Spinal cord (tissue), 10 donors: ENCODE measurements at places on chromosomes 6 and 20.
A peak's percentile ranks its signal among the peaks of the same experiment; 100 is the strongest.

GRCh38 chr20:23410916-23411695 lies 10.2 kb downstream of the NAPB start:
- no peaks in the 10 kb centered on the region for H3K36me3 ChIP-seq
- no peak overlapping the region for H3K27ac ChIP-seq
- no peak overlapping the region for H3K4me3 ChIP-seq
- peak; percentile 30 for DNase-seq
- no peaks in the 10 kb centered on the region for H3K27me3 ChIP-seq

GRCh38 chr6:35933844-35934243 lies 12.9 kb upstream of the SRPK1 start:
- H3K36me3 ChIP-seq = no peaks in the 10 kb centered on the region
- no peak for DNase-seq
- no peaks in the 10 kb centered on the region for H3K27me3 ChIP-seq
- H3K4me3 ChIP-seq = no peak overlapping the region
- H3K27ac ChIP-seq = no peak overlapping the region

DNA sequence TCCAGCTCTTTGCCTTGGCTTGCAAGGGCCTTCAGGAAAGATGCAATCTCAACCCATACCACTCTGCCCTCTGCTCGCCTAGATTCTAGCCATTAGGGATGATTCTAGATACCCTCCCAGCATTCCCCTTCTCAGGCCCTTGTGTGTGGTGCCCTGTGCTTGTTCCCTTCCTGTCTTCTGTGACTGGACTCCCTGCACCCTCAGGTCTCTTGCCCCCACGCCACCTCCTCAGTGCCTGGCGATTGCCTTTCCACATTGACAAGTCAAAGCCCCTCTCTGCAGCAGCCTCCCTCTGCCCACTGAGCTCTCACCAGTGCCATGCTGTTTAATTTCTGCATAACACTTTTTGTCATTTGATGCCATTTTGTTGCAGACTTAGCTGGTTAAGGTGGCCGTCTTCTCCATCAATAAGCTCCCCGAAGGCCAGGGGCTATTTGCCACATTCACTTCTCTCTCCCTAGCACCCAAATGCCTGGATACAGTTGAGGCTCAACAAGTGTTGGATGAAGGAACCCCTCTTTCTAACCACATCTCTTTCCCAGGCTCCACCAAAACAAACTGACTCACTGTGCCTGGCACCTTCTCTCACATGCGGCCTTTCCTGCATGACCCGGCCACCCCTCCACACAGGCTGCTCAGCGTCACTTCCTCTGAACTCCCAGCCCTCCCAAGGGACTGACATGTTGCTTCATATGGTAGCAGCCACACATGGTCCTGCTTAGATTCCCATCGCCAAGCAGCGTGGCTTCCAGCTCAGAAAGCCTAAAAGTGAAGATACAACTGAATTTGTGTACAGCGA lies 4.6 kb upstream of the TXNDC5 start:
- H3K27me3 ChIP-seq = no peaks in the 10 kb centered on the region
- no peaks in the 10 kb centered on the region for H3K36me3 ChIP-seq
- no peak overlapping the region for H3K27ac ChIP-seq
- peaks cover 9% of the 10 kb centered on the region for H3K4me1 ChIP-seq

DNA sequence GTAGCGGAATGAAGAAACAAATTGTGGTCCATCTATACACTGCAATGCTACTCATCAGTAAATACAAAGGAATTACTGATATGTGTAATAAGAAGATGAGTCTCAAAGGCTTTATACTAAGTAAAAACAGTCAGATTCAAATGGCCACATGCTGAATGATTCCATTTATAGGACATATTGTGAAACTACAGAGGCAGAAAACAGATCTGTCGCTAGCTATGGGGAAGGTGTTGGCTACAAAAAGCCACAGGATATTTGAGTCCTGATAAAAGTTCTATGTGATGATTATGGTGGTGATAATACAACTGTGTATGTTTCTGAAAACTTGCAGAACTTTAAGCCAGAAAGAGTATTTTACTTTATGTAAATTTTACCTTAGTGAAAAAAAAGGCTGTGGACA lies 313.2 kb downstream of the HDGFL1 start:
- H3K4me3 ChIP-seq = no peak overlapping the region
- H3K4me1 ChIP-seq = peaks cover 1% of the 10 kb centered on the region
- H3K36me3 ChIP-seq = no peaks in the 10 kb centered on the region
- no peak for DNase-seq
- H3K27ac ChIP-seq = no peak overlapping the region
